Neural crest cell (in vitro differentiated cells): ENCODE measurements at places on chromosomes 16 and 17. TPM values are rescaled to one million over a fixed set of nuclear protein-coding genes. Genes with fewer than 3 reads are reported as not detected.

Gene GAS2L2
- 0.12 and 0.16 TPM in 2 replicates for total RNA-seq

GRCh38 chr16:71911121-71911520 lies 15.8 kb downstream of the IST1 start:
- H3K4me3 ChIP-seq = no peak overlapping the region
- no peaks in the 10 kb centered on the region for H3K4me1 ChIP-seq
- no peaks in the 10 kb centered on the region for H3K27me3 ChIP-seq

- no peaks in the 10 kb centered on the region for H3K36me3 ChIP-seq
- H3K4me3 ChIP-seq = no peak overlapping the region
- peaks cover 2% of the 10 kb centered on the region for H3K27me3 ChIP-seq
- no peak for DNase-seq
Observed at GRCh38 chr16:11391576-11391975, 46.3 kb downstream of the RMI2 start.

DNA sequence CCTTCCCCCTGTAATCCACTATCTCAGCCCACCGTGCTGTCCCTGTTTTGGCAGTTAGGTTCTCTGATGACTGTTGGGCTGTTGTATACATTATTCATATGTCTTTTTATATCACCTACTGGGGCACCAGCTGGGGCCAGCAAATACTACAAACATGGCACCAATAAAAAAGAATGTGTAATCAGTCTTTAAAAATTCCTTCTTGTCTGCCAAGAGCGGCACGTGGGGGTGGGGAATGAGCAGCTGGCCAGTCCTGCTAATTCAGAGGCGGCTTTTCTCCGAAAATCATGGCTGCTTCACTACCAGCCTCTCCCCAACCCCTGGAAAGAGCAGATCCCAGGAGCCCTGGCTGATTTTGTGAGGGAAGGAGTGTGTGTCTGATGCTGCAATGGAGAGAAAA lies 77.7 kb upstream of the EEF2KMT start:
- no peak for DNase-seq
- no peaks in the 10 kb centered on the region for H3K36me3 ChIP-seq
- peak overlapping the region; percentile 50 for H3K27ac ChIP-seq
- peaks cover 20% of the 10 kb centered on the region for H3K27me3 ChIP-seq
- no peak overlapping the region for H3K4me3 ChIP-seq
- no peaks in the 10 kb centered on the region for H3K4me1 ChIP-seq

Gene EFCAB5
- total RNA-seq = 0.30 and 0.86 TPM in 2 replicates

GRCh38 chr16:168424-168823 lies 2.6 kb downstream of the HBM start:
- H3K4me3 ChIP-seq = no peak overlapping the region
- DNase-seq = no peak
- H3K27me3 ChIP-seq = peaks cover 78% of the 10 kb centered on the region
- H3K27ac ChIP-seq = no peak overlapping the region
- H3K36me3 ChIP-seq = no peaks in the 10 kb centered on the region
- no peaks in the 10 kb centered on the region for H3K4me1 ChIP-seq

- H3K27me3 ChIP-seq = peaks cover 10% of the 10 kb centered on the region
- H3K4me3 ChIP-seq = peak overlapping the region; percentile 47
- H3K4me1 ChIP-seq = peaks cover 10% of the 10 kb centered on the region
- DNase-seq = no peak
- H3K27ac ChIP-seq = no peak overlapping the region
Observed at GRCh38 chr16:2767891-2768290, 9.2 kb downstream of the ELOB start.

GRCh38 chr17:18856570-18856915 lies 1.4 kb upstream of the PRPSAP2 start:
- peak overlapping the region; percentile 93 for H3K4me3 ChIP-seq
- no peak overlapping the region for H3K27ac ChIP-seq
- no peaks in the 10 kb centered on the region for H3K27me3 ChIP-seq
- peaks cover 46% of the 10 kb centered on the region for H3K4me1 ChIP-seq
- no peaks in the 10 kb centered on the region for H3K36me3 ChIP-seq

GRCh38 chr17:48636177-48637018 lies 10.2 kb upstream of the HOXB9 start:
- H3K27me3 ChIP-seq = peaks cover 100% of the 10 kb centered on the region
- H3K4me1 ChIP-seq = peaks cover 8% of the 10 kb centered on the region
- H3K27ac ChIP-seq = no peak overlapping the region

DNA sequence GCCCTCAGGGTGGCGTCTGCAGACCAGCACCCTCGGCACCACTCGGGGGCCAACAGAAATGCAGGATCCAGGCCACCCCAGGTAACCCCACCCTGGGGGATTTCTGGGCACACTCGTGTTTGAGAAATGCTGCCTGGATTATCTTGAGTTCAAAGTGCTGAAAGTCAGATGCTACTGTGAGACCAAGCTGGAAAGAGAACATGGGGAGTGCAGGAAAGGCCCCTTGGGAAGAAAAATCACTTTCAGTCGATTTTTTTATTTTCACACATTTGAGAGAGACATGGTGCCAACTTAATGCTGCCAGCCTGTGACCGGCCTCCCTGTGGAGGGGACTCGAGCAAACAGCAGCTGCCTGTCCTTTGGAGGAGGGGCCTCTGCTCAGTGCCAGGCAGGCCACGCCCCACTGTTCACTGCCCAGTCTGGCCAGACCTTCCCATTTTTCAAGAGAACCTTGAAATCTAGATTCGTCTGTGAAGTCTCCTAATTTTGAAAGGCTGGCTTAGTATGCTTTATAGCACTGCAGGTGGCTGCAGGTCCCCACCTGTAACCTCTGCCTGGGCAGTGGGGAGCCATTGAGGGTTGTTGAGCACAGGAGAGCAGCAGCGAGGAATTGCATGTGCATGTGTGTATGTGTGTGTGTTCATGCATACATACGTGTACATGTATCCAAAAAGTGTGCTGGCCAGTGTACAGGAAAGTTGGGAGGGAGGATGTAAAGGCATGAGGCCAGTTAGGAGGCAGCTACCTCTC lies 70.7 kb upstream of the PLCG2 start:
- no peak overlapping the region for H3K27ac ChIP-seq
- H3K4me3 ChIP-seq = no peak overlapping the region
- peaks cover 7% of the 10 kb centered on the region for H3K36me3 ChIP-seq
- H3K4me1 ChIP-seq = peaks cover 28% of the 10 kb centered on the region
- H3K27me3 ChIP-seq = peaks cover 3% of the 10 kb centered on the region

DNA sequence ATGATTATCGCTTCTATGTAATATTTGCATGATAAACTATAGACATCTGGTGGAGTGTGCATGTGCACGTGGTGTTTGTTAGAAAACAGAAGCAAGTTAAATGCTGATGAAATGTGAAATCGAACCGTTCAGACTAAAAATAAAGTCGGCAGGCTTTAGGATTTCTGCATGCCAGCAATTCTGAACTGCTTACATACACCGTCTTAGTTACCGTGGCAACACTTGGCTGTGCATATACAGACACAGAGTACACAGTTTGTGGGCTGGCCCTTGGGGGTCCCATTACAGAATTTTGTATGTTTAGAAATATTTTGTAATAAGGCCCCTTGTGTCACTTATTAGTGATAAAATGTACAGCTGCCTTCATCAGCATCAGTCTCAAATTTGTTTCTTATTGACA lies 605.5 kb downstream of the RBFOX1 start:
- H3K27ac ChIP-seq = no peak overlapping the region
- peaks cover 2% of the 10 kb centered on the region for H3K27me3 ChIP-seq
- H3K36me3 ChIP-seq = no peaks in the 10 kb centered on the region
- no peak for DNase-seq
- H3K4me3 ChIP-seq = no peak overlapping the region
- peaks cover 8% of the 10 kb centered on the region for H3K4me1 ChIP-seq

DNA sequence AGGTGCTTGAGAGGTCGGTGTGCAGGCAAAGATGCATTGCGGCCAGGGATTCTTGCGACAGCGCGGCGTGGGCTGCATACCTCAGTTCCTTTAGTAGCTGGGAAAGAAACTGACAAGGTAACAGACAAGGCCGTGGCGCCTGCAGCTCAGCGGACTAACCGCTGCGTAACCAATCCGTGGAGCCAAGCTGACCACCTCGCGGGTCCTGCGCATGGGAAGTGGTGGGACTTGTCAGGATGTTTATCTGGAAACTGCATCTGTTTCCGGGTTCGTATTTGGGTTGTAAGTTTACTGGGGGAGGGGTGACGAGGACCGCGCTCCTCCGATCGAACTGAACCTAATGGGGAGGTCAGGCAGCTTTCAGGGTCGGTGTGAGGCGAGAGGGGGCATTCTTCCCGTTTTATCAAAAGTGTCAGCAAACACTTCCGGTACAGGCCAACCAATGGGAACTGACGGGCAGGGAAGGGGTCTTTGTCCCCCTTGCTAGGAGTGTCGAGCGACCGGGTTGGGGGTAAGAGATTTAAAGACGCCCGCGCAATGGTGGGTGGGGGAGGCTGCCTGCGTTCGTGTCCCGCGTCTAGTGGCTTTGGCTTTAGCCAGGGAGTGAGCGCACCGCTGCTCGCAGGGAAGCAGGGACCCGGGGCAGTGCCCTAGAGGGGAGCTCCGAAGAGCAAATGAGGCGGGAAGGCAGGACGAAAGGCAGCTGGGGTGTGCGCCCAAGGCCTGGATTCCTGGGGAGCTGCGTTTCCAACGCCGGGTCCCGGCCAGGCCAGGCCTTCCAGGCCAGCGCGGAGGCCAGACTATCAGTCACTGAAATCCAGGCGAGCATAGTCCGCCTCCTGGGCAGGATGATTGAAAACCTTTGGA lies 7.0 kb downstream of the IRX6 start:
- no peak overlapping the region for H3K27ac ChIP-seq
- DNase-seq = no peak
- H3K27me3 ChIP-seq = peaks cover 99% of the 10 kb centered on the region
- H3K4me1 ChIP-seq = peaks cover 14% of the 10 kb centered on the region
- H3K4me3 ChIP-seq = peak overlapping the region; percentile 82
- peaks cover 3% of the 10 kb centered on the region for H3K36me3 ChIP-seq

GRCh38 chr16:14196011-14196410 lies 124.9 kb downstream of the MRTFB start:
- peaks cover 45% of the 10 kb centered on the region for H3K4me1 ChIP-seq
- no peaks in the 10 kb centered on the region for H3K27me3 ChIP-seq
- no peak overlapping the region for H3K27ac ChIP-seq
